Stimulated activated CD8-positive, alpha-beta memory T cell treated with anti-CD3 and anti-CD28 coated beads, Interleukin-7, amount 100 ng/mL, for 1 hour (primary cell): ENCODE measurements at places on chromosomes 2 and 18.

GRCh38 chr2:226122041-226122440 lies 677.6 kb downstream of the IRS1 start:
- no peak for DNase-seq

- DNase-seq: no peak
Measured at GRCh38 chr2:102112271-102112670, 30.3 kb upstream of the IL1R1 start.

DNA sequence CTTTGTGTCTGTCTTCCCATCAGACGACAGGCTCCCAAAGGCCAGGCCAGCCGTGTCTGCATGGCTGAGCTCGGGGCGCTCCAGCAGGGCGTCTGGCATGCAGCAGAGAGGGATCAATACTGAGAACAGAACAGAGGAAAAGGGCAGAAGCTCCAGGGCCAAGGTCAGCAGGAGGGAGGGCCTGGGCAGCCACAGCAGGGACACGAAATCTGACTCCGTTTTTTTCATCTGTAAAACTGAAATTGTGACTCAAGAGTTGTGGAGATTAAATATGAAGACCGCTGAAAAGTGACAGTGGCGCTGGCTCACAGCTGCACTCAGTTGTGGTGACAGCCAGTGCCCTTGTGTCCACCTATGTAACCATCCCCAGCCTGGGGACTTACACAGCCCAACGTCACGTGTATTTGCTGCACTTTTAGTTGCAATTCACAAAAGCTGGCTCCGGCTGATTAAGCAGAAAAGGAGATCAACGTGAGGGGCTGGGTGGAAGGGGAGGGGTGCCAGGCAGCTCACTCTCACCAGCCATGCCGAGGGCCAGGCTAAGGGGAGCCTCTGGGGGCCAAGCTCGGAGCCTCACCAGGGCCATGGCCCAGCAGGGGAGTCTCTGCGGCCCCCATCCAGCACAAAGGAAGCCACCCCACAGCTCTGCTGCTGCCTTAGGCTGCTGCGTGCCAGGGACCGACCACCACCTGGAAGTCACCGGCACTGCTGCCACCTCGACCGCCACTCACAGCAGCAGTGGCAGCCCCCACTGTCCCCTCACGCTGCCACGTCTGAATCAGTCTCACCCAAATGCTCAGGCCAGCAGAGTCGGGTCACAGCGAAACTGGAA lies 74.7 kb downstream of the EIPR1 start:
- DNase-seq: no peak

DNA sequence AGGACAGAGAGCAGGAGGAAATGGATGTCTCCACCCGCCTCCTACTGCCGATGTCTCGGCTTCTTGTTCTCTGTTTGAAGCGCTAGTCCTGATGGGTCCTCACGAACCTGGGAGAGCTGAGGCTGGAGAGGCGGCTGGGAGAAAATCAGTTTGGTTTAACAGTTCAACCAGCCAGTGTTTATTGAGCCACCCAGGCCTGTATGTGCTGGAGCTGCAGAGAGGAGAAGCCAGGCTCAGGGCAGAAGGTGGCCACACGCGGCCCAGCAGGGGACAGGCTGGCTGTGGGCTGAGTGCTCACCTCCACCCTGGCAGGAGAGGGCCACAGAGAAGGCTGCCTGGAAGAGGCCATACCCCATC lies 202.1 kb downstream of the CYP26B1 start:
- no peak for DNase-seq

DNA sequence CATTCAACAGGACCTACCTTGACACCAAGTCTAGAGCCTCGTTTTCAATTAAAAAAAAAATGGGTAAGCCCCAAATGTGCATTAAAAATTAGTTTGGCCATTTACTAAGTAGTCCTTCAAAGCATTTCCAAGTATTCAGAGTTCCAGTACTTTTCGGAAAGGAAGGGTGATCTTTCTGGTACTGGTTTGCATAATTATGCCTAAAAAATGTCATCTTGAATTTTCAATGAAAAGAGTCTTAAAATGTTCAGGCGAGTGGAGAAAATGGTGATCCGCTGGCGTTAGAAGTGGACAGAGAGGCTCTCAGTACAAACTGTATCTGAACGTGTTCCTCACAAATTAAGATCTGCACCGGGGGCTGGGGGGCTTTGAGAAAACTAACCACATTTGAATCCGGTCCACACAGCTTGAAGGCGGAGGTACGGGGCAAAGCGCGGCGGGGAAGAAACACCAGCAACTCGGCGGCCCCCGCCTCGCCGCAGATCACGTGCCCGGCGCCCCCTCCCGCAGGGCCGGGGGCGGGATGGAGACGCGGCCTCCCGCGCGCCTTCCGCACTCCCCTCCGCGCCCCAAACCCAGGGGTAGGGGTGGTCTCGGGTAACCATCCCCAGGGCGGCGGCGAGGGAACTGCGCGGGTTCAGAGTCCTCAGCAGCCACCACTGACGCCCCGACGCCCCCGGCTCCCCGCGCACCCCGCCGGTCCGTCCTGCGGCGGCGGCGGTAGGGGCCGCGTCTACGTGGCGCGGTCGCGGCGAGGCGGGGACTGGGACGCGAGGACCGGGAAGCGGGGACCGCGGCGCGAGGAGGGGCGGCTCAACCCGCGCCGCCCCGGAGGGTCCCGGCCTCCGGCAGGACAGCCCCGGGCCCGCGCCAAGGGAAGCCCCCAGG lies 564 bp downstream of the LPIN2 start:
- peak; percentile 11 for DNase-seq

DNA sequence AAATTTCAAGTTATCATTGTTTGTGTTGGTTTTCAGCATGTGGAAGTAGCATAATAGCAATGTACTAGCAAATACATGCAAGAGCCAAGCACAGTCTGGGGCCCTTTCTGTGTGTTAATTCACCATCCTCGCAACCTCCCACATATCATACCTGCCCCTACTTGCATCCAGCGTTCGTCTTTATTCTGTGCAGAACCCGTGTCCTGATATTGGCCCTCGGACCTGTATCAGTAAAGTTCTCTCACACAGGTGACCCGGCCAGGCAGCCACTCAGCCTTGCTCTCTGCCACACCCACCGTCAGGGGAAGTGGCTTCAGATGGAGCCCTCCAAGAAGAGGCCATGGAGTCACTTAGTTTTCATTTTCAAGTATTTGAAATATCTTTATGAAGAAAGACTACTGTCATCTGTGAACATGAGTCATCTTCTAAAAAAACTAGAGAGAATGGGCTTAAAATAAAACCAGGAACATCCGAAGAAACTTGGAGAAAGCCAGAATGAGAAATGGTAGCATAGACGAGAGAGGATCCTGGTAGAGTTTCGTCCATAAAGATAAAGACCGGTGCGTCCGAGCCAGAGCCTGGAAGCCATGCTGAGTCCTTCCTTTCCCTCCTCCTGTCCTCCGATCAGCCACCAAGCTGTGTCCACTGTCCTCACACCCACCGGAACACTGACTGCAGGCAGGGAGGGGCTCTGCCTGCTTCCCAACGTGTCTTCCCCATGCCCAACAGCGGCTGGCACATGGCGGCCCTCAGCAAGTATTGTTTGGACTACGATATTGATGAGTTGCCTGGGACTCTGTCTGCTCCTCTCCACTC lies 57.3 kb upstream of the RPL31 start:
- DNase-seq: no peak

GRCh38 chr18:58349650-58350049 lies 279.2 kb downstream of the ALPK2 start:
- DNase-seq: no peak

DNA sequence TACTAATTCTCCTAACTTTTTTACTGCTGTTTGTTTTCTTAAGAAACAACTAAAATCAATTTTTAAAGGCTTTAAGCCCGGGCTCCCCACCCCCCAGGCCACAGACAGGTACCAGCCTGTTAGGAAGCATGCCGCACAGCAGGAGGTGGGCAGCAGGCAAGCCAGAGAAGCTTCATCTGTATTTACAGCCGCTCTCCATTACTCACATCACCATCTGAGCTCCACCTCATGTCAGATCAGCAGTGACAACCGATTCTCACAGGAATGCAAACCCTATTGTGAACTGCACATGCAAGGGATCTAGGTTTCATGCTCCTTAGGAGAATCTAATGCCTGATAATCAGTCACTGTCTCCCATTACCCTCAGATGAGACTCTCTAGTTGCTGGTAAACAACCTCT lies 517.0 kb downstream of the NRXN1 start:
- no peak for DNase-seq

DNA sequence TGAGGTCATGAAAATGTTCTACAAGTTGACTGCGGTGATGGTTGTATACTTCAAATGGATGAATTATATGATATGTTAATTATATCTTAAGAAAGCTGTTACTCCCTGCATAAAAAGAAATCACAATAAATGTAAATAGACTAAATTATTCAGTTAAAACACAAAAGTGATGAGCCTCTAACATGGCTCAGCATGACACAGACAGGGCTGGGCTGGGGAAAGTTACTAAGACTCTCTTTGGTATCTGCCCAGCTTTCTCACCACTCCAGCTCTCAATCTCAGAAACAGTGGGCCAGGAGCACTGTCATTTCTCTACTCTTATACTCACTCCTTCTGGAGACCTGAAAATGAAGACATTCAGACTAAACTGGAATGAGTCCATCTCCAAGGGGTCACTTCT lies 3.5 kb downstream of the CYP27C1 start:
- DNase-seq: no peak

- no peak for DNase-seq
Measured at GRCh38 chr2:126953483-126953882, 54.8 kb downstream of the TEX51 start.

DNA sequence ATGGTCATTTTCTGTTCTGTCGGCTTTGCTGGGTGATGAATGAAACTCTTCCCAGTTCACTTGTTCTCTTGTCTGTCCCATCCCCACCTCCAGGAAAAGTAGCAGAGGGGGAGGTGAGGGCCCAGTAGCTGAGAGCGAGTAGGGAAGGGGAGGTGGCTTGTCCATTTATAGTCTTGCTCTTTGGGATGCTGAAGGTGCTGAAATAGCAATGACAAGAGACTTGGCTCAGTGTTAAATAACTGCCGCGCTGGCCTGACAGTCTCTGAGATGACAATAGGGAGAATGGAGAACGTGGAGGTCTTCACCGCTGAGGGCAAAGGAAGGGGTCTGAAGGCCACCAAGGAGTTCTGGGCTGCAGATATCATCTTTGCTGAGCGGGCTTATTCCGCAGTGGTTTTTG lies at the start of gene SMYD1:
TSS of gene SMYD1 (plus strand) at position 228 of the 400 bp plus-strand sequence. CDS start at position 268, 40 bp downstream.
- no peak for DNase-seq

DNA sequence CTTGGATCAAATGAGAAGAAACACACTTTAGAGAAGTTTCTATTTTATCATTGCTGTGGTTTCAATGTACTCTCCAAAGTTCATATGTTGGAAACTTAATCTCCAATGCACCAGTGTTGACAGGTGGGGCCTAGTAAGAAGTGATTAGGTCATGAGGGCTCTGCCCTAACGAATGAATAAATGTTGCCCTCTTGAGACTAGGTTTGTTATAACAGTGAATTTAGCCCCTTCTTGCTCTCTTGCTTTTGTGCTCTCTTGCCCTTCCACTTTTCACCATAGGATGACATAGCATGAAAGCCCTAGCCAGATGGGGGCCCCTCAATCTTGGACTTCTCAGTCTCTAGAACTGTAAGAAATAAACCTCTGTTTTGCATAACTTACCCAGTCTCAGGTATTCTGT lies 664.8 kb downstream of the DCC start:
- DNase-seq: no peak

- no peak for DNase-seq
Measured at GRCh38 chr2:100262046-100262445, 60.3 kb downstream of the LONRF2 start.

DNA sequence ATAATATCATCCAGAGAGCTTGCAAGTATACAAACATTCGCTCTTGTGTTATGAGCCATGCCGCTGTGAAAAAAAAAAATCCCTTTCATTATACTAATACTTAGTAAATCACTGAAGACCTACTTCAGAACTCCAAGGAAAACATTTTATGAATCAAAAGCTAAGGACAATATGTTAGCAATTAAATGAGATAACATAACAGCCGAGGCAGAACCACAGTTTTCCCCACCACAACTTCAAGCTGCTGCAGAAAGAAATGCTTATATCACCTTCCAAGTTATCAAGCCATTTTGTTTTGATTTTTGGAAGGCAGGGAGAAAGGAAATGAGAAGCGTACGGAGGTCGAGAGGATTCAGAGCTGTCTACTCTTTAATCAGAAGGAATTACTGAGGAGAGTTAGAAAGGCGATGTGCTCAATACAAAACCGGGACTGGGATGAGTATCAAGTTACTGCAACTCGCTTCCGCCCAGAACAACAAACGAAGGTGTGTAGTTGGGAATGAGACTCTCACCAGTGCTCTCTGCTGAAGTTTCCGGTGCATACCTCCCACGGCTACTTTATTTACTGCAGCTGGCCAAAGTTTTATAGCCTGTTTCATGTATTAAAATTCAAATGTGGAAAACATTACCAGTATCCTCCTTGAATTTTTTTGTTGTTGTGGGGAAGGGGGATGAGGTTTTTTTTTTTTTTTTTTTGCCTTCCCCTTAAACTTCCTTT lies 292.2 kb upstream of the CCDC68 start:
- DNase-seq: no peak

DNA sequence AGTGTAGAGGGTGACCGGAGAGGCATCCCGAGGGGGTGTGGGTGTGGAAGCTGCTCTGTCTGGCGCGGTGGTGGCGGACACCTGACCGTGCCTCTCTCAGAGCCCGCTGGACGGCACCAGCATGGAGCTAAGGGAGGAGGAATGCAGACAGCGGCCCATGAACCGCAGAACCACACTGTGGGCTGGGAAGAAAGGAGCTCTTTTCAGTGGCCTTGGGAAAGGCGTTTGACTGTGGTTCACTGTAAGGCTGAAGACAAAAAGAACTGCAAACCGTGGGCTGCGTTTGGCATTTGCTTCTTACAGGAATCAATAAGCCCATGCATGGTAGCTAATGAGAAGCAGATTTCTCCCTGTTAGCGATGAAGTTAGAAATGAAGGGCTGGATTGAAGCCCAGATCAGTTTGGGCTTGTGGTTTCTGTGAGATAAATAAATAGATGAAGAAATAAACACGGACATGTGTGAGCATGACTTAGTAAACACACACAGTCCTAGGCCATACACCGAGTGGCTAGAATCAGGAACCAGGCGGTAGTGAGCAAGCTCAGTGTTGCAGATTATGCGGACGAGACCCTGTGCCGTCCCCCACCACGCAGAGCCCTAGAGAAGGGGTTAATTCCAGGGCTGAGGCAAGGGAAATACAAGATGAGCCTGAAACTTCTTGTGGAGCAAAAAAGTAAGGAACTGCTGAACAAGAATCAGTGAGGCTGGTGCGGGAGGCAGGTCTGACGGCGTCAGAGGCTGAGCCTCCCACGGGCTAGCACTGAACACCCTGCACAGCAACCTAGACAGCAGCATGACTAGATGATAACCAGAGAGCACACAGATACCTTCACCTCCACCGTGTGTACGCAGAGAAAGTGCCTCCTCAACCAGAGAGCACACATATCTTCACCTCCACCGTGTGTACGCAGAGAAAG lies 29.3 kb upstream of the NFATC1 start:
- DNase-seq: no peak

- no peak for DNase-seq
Measured at GRCh38 chr2:161233858-161234431, 73.7 kb downstream of the TANK start.
